ENCODE measurements at places on chromosomes 4 and X.

DNA sequence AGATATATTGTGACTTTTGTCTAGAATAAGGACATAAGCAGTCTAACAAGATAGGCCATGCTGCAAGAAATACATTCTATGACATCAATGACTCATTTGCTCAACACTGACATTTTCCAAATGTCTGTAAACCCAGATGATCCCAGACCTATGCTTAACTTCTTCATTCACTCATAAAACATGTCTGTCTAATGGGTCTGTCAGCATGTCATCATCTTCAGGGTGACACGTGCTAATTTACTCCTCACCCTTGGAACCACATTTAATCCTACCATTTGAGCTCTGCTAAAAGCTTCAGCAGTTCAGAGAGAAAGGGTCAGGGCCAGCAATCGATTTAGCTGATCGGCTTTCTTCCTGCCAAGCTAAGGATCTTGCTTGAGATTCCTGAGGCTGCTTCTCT, 109.4 kb upstream of the MAP3K15 start:
- H3K4me3 ChIP-seq: no peak overlapping the region
- H3K36me3 ChIP-seq: no peaks in the 10 kb centered on the region
- no peak for DNase-seq
- H3K4me1 ChIP-seq: no peaks in the 10 kb centered on the region

DNA sequence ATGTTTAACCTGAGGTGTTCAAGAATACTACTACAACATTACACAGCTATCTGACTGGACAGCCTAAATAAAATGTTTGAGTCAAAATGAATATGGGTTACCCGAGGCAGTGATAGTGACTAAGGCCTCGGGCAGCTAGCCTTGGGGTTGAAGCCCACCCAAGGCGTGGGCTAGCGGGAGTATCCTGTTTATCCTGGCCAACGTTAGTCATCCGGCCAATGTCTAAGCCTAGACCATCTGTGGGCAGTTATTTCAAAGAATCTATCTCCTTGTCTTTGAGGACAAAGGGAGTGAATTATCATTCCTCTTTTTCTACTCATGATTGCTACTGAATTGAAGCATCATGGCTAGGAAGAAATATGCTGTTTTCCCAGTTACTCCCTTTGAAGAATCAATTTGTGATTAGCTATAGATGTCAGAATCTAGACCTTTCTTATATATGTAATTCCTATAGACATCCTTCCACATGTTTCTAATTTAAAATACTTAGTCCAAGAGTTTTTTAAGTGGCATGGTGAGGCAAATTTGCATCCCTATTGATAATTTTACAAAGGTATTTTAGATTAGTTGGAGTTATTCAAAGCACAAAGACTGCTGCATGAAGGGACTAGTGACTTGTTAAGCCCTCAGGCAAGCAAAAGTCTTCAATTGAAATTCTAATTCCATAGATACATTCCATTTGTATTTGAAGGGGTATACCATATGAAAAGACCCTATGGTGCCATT, 6.0 kb upstream of the PDGFC start:
- no peak overlapping the region for H3K4me3 ChIP-seq
- no peaks in the 10 kb centered on the region for H3K36me3 ChIP-seq
- no peak for DNase-seq
- no peaks in the 10 kb centered on the region for H3K27me3 ChIP-seq

DNA sequence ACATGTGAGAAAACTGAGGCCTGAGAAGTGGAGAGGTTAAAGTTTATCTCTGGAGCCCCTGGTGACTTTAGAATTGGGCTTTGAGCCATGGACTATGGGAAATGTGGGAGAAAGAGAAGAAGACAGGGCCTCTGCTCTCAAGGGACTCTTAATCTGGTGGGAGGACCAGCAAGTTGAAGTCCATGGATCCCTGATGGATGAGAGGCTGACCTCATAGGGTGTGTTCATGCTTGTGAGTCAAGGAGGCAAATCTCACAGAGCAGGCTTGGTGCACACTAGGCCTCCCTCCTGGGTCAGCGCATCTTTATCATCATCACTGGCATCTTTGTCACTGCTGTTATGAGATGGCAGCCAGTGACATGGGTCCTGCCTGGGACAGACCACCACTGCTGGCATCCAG, 211.9 kb downstream of the AFAP1 start:
- no peaks in the 10 kb centered on the region for H3K36me3 ChIP-seq
- H3K27ac ChIP-seq: no peak overlapping the region
- DNase-seq: no peak

DNA sequence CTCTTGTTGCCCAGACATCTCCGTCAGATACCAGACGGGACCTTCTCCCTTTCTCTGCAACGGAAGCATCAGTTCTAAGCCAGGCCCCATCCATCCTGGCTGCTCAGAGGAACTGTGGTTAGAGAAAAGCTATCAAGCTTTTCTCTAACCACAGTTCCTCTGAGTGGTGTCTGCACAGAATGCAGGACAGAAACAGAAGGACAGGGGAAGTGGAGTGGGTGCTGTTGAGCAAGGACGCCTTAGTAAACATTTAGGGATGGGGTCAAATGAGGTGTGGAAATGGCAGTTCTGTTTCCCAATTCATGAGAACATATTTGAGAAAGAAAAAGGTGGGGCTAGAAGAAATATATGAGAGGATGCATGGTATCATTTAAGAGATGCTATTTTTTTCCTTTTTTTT, 283.8 kb downstream of the CRLF2 start:
- H3K4me3 ChIP-seq: no peak overlapping the region
- H3K36me3 ChIP-seq: no peaks in the 10 kb centered on the region
- H3K27ac ChIP-seq: no peak overlapping the region
- no peaks in the 10 kb centered on the region for H3K4me1 ChIP-seq

- no peaks in the 10 kb centered on the region for H3K36me3 ChIP-seq
- no peaks in the 10 kb centered on the region for H3K27me3 ChIP-seq
These were observed 33.8 kb upstream of the GPR174 start for GRCh38 chrX:79110731-79111130.

- DNase-seq: no peak
- no peaks in the 10 kb centered on the region for H3K27me3 ChIP-seq
- no peaks in the 10 kb centered on the region for H3K36me3 ChIP-seq
- no peak overlapping the region for H3K4me3 ChIP-seq
- no peak overlapping the region for H3K27ac ChIP-seq
- H3K4me1 ChIP-seq: no peaks in the 10 kb centered on the region
These were observed 36.0 kb downstream of the INTU start for GRCh38 chr4:127668770-127669169.

GRCh38 chr4:80184053-80184824, 13.1 kb upstream of the PRDM8 start:
- no peaks in the 10 kb centered on the region for H3K27me3 ChIP-seq
- H3K4me3 ChIP-seq: no peak overlapping the region
- H3K36me3 ChIP-seq: no peaks in the 10 kb centered on the region
- H3K4me1 ChIP-seq: peaks cover 12% of the 10 kb centered on the region

- H3K27ac ChIP-seq: no peak overlapping the region
- H3K36me3 ChIP-seq: no peaks in the 10 kb centered on the region
- no peak for DNase-seq
- H3K4me1 ChIP-seq: no peaks in the 10 kb centered on the region
- no peak overlapping the region for H3K4me3 ChIP-seq
These were observed 509.6 kb downstream of the MID1IP1 start for GRCh38 chrX:39310891-39311290.
